ENCODE measurements at places on chromosomes 12 and 14. TPM values are rescaled to one million over a fixed set of nuclear protein-coding genes. Genes with fewer than 3 reads are reported as not detected.

DNA sequence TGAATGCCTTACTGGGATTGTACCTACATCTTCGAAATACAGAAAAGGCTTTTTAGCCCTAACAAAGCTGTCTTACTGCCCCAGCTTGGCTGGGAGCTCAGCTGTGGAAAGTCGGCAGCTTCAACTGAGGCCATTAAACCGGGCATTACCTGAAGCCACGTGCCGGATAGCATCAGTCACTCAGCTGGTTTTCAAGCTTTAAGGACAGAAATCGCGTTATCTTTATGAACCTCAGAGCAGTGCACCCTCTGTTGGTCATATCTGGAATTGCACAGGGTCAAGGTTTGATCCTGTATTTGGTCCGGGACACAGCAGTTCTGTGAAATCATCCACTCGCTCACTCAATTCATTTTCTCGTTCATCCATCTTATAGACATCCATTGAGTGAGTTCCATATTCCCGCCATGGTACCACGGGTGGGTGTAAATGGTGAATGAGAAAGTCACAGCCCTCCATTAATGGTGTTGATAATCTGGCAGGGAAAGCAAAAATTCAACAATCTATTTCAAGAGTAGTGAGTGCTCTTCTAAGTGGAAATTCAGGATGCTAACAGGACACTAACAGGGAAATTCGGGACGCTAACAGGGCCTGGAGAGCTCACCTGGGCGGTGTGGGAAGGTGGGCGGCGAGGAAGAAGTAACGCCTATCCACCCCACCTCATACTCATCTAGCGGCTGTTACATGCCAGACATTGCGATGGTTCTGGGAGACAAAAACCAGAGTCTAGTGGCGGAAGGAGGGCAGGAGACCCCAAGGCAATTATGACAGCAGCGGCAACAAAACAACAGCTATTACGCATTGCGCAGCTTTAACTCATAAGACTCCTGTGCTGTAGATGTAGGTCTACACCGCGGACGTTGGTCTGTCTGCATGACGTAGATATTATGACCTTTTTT is 60.6 kb upstream of the TCL1A start:
- DNase-seq, result peak; percentile 71

The TAS2R9 gene
- not detected for total RNA-seq

The SLC25A21 gene
- total RNA-seq, result 0.87 TPM

The CCDC38 gene
- not detected for total RNA-seq

GRCh38 chr14:97336179-97336578 is 539.0 kb downstream of the VRK1 start:
- no peak for DNase-seq

DNA sequence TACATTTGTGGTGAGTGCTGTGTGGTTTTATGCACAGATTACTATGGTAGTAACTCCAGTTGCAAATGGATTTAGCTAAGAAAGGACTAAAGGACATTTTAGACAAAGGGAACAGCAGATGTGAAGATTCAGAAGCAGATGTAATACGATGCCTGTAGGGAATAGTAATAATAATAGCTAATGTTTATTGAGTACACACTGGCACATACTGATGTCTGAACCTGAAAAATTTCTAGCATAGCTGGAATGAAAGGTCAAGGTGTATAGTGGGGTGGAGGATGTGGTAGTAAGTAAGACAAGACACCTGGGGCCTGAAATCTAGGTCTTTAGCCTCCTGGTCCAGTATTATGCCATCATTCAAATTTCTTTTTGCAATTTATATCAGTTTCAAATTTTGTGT is 54.3 kb upstream of the LRTM2 start:
- DNase-seq, result no peak

The ART4 gene
- not detected for total RNA-seq

DNA sequence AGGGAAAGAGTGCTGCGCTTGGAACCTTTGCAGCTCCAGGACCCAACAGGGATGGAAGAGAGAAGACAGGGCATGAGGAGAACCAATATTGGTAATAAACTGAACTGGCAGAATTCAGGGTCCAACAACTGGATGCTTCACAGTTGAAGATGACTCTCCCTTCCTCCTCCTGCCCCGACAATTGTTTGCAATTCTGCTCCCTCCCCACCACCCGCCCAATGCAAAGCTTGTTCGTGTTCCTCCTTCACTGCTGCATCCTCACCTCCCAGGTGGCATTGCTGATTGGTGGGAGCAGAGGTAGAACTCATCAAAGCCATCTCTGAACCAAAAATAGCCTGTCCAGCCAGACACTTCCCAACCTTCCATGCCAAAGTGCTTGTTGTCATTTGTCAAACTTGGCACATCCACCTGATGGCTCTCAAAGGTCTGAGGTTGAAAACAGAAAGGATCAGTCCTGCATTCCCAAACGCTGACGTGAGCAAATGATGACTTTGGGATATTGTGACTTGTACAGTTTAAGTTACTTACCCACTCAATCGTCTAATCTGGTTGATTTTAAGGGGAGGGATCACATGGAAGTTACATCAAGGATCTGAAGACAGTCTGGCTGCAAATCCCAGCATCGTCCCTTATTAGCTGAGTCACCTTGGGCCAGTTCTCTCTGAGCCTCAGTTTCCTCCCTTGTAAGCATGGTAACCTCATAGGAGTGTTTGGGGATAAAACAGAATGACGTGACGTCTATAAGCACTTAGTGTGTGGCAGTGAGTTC is 242.6 kb upstream of the CRY1 start:
- DNase-seq, result no peak

- no peak for DNase-seq
Observed at GRCh38 chr12:65275627-65276026, 2.9 kb upstream of the MSRB3 start.

DNA sequence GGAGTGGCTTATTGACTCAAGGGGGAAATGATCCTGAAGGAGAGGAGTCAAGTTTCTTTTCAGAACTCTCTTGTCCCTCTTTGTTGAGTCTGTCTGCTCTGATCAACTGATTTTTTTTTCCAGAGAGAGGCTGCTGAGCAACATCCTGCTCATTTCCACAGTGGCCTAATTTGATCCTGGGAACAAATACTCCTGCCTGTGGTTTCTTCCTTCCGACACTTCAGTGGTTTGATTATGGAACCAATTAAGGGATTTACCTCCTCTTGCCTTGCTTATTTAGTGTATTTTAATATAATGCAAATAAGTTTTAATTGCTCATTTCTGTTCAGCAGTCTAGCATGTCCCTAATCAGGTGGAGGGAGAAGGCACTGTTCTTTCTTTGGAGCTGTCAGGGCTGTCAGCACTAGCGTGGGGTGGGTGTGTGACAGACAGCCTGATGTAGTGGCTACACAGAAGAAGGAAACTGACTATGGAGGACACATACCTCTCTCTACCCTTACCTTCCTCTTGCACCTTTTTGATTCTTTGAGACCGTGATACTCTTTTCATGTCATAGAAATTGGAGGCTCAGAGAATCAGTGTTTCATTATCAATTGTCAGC is 344.9 kb upstream of the STXBP6 start:
- DNase-seq, result no peak

GRCh38 chr12:22361785-22362184 is 27.3 kb upstream of the ST8SIA1 start:
- no peak for DNase-seq

DNA sequence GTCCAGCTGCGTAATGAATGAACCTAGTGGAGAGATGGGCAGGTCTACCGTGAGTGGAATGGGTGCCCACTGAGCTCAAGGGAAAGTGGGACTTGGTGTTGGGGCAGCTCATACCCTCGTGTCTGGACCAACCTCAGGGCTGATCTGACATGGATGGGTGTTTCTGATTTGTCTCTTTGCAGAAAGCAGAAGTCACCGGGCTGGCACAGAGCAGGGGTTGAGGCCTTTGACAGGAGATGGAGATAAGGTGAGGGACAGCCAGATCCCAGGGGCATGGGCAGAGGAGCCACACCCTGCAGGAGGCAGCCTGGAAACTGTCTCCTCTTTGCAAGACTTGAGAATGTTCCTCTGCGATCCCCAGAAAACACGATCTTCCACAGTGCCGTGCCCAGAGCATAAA is 20.9 kb upstream of the PPP1CC start:
- no peak for DNase-seq

DNA sequence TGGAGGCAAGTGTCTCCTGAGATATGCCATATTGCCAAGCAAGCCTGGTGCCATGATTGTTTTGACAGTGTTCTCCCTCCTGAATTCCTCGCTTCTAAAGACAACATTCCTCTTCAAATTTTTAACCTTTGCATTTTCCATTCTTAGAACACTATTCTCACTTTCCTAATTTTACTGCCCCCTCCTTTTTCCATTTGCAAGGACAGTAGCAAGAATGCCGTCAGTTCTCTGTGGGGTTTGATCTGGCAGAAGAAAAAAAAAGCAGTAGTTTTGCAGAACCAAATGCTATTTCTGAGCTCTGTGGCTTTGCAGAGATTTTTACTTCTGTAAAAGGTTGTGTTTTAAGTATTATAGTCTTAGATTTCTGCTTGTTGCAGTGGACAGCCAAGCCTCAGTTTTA is 295.2 kb downstream of the NUAK1 start:
- no peak for DNase-seq

DNA sequence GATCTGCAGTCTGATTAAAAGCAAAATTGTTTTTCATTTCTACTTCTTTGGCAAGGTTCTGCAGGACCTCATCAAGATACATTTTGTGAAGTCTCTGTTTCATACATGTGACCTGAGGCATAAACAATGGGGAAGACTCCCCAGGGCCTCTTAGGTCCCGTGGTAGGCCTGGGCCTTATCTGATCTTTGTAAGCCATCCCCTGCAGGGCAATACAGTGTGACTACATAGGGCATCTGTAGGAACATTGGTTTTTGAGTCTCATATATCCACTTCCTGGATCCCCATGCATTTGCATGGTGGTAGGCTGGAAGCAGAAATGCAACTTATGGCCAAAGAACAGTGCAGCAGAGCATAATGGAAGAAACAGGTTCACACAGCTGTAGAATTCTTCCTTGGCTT is 6.0 kb downstream of the FAR2 start:
- no peak for DNase-seq

GRCh38 chr14:89296281-89296745 is 120.7 kb downstream of the FOXN3 start:
- no peak for DNase-seq

The GLS2 gene
- 7.3 TPM for total RNA-seq

DNA sequence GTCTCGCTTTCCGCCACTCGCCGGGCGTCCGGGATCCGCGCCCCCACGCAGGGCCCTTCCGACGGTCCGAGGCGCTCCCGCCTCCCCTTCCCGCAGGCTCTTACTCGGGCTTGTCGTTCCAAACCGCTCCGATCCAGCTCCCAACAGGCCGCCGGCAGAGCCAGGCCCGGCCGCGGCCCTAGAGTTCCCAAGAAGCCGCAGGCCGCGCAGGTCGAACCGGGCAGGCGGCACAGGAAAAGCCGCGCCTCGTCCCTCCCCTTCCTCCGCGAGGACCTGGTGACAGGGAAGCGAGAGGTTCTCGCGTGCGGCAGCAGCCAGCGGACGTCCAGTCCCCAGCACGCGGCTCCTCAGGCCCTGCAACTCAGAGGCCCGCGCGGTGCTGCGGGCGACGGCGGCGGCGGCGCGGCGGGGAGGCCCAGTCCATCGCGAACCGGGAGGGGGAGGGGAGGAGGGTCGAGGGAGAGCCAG is 272 bp downstream of the HECTD1 start:
- no peak for DNase-seq

DNA sequence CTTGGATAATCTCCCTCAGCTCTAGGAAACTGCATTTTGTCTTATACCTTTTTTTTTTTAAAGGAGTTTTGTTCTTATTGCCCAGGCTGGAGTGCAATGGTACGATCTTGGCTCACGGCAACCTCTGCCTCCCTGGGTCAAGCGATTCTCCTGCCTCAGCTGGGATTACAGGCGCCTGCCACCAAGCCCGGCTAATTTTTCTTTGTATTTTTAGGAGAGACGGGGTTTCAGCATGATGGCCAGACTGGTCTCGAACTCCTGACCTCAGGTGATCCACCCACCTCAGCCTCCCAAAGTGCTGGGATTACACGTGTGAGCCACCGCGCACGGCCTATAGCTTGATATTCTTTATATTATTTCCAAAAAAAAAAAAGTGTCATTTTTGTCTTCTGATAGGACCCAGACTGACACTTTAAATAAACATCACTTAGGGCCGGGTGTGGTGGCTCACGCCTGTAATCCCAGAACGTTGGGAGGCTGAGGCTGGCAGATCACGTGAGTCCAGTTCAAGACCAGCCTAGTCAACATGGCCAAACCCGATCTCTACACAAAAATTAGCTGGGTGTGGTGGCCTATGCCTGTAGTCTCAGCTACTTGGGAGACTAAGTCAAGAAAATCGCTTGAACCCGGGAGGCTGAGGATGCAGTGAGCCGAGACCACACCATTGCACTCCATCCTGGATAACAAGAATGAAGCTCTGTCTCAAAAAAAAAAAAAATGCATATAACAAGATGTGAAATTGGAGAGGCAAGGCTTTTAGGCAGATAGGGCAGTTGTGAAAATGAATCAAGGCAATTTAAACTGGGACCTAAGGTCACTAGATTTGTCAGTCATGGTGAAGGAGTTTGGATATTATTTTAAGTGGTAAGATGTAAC is 18.4 kb downstream of the SLC2A3 start:
- no peak for DNase-seq

DNA sequence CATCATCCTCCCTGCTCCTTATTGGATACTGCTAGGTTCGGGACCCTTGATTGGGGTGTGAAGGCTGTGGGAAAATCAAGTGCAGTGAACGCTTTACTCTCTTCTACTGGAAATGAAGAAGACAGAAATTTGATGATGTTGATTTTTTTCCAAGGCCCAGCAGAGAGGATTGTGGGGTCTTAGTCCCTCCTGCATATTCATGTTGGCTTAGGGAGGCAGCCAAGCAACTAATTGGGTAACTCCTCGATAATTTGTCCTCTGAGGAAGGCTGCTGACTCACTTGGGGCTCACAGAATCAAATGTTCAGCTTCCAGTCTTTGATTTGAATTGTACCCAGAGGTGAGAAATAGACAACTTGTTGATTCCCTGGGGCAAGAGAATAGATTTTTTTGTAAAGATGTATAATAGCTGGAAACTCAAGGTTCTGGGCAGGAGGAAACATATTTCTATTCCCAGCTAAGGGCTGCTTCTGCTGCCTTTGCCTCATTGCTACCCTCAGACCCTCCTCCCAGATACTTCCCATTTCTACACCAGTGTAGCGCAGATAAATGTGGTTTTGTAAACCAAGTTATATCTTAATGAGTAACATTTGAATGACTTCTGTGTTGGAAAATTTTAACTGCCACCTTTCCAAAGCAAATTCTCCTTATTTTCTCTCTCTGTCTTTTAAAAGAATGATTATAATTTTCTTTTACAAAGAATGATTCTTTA is 21.7 kb downstream of the NEUROD4 start:
- DNase-seq, result no peak
